ENCODE measurements at places on chromosomes 7 and 10.

DNA sequence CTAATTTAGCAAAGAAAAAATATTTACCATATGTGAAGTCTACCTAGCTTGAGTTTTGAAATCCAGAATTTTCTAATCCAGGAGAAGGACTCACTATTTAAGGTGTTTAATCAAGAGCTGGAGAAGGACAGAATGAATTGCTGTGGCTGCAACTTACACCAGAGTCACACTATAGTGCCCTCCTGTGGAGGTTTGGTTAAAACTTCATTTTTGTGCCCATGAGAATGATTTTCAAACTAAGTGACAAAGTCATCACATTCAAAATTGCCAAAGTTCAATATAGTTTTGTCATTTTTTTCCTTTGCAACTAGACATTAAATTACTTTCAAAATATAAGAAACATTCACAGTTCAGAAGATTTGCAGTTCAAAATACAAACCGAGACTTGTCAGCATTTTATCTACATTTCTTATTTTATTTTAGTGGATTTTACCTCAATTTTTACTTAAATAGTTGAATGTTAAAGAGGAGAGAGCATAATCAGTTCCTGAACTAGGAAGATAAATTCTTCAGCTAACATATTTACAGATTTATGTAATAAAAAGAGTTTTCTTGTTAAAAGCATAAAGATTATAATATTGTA lies 70.7 kb downstream of the CABCOCO1 start:
- DNase-seq: no peak

DNA sequence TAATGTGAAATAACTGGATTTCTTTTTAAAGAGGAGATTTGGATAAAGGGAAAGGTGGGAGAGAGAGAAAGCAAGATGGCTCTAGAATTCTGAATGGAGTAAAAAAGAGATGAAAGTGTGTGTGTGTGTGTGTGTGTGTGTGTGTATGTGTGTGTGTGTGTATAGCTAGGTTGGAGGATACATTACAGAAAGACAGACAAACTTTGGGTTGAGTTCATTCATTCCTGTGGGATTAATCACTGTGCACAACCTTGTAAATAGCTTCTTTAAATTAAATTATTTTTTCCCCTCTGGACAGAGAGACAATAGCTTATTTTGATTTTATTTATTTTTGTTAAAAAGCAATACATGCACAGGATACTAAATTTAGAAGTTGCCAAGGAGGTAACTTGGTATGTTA lies 7.5 kb downstream of the ASB4 start:
- DNase-seq: no peak

DNA sequence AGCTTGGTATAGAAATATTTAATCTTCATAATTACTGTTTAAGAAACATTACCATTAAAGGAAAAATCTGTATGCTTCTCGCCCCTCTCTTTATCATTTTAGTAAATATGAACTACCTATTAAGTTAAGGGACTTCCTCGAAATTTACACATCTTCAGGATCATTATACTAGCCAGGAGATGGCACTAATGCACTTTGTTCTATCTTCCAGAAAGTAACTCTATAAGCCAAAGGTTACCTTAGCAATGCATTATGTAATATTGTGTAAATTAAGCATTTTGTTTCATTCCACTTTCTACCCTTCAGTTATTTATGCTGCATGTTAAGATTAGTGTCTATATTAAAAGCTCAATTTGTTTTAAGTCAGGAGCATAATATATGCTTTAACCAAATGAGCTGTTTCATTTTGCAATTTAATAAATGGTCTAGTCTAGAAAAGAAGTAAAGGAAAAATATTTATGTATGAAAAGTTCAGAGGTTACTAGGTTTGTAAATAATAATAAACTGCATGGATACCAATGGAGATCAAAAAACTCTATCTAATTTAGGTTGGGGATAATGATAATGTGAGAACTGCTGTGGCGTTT lies 128.5 kb downstream of the ANKRD7 start:
- DNase-seq: no peak

- DNase-seq: no peak
These were observed 33.1 kb upstream of the MBL2 start for GRCh38 chr10:52805414-52806285.

DNA sequence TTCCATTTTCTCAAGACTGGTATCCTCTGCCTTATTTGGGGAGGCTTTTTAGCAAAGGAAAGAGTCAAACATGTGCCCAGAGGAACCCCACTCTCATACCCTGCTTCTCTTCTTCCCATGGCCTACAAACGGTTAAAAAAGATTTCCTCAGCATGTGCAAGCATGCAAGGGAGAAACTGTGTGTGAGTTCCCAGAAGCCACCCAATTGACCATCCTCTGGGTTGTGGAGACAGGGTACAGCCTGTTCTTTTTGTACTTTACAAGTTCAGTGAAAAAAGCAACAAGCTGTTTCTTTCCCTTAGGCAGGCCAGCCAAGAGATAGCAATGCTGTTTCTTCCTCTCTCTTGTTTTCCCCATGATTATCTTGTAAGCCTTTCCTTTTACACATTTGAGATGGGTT lies 68.8 kb upstream of the MTPN start:
- DNase-seq: no peak

GRCh38 chr10:123962756-123963530 lies 71.3 kb upstream of the CPXM2 start:
- DNase-seq: no peak

DNA sequence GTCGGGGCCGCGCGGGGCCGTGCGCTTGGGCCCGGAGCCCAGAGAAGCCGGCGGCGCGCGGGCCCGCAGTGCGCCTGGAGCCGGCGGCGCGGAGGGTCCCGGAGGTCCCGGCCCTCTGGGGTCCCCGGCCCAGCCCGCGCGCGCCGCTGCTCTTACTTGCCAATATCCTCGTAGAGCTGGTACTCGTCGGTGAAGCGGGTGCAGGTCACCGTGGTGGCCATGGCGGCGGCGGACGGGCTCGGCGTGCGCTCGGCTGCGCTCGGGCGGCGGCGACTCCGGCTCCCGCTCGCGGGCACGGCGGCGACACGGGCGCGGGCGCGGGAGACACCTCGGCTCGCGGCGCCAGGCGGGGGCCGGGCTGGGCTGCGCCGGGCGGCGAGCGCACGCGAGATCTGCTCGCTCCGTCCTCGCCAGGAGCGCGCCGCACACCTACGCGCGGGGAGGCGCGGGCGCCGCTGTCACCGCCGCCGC lies at the start of gene CAMK2B:
Gene CAMK2B, minus strand, starts transcription at position 394 of the 471 bp plus-strand sequence. Its CDS starts 173 bp downstream, at position 221.
- DNase-seq: no peak

DNA sequence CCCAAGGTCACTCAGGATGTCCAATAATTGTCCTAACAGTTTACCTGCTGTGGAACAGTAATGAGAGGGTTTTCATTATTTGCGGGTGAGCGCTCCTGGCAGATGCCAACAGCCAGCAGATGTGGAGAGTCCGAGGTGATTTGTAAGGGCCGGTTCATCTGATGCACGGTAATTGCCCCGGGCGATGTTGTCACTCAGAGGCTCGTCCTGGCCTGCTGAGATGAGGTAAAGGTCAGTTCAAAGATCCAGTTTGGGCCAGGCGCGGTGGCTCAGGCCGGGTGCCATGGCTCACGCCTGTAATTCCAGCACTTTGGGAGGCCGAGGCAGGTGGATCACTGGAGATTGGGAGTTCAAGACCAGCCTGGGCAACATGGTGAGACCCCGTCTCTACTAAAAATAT lies 16.9 kb downstream of the LHPP start:
- no peak for DNase-seq
